ENCODE measurements at places on chromosomes 6 and 20.

DNA sequence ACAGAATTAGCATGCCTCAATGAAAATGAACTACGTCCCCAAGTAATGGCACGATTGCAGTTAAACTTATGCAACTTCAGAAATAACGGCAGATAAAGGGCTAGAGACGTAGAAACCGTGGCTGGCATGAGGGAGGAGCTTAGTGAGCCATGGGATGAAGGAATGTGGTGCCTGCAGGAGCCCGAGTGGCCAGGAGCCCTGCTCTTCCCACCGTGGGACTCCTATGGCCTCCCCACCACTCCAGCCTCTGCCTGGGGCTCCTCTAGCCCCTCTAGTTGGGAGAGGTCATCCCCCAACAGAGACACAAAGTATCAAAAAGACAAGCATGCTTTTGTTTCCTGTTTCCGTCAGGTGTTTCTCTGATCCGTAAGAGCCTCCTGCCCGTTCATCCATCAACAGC is 75.1 kb upstream of the BHLHE23 start:
- no peak for DNase-seq

- no peak for DNase-seq
These were observed 238.3 kb downstream of the EPM2A start for GRCh38 chr6:145497006-145497405.

GRCh38 chr6:94894300-94894699 is 683.0 kb upstream of the MANEA start:
- no peak for DNase-seq

GRCh38 chr20:878511-879307 is 37.4 kb downstream of the ANGPT4 start:
- no peak for DNase-seq

GRCh38 chr6:144075875-144076274 is 19.5 kb downstream of the SF3B5 start:
- no peak for DNase-seq

DNA sequence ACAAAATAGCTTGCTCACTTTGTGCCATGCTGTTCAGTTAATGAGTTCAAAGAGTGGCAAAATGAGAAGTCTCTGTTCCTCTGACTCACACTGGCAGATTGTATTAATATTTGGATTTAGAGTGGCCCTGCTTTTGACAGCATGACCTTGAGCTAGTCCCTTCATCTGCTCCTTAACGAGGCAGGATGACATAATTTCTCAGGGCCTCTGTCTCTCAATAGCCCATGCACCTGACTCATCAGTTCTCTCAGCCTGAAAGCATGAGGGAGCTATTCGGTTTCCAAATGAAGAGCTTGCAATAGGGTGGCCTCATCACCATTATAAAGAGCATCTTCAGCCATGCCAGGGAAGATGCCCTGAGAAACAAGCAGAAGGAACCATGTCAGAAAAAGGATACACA is 38.2 kb downstream of the CAP2 start:
- no peak for DNase-seq

- DNase-seq: no peak
These were observed 20.9 kb upstream of the SPO11 start for GRCh38 chr20:57308451-57309271.

DNA sequence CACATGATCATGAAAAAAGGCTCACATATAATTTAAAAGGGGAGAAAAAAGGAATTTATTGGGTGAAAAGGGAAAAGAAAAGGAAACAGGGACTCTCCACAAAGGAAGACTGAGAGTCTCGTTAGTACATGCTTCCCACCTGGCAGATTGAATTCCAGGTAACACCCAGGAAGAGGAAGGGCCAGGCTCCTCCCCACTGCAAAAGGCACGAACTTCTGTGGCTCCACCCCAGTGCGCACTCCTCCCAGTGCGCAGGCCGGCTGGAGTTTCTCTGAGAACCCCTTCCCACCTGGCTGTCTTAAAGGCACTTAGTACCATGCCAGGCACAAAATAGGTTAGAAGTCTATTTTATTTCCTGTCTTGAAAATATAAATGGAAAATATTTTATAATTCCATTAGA is 129.8 kb downstream of the COL12A1 start:
- DNase-seq: no peak

DNA sequence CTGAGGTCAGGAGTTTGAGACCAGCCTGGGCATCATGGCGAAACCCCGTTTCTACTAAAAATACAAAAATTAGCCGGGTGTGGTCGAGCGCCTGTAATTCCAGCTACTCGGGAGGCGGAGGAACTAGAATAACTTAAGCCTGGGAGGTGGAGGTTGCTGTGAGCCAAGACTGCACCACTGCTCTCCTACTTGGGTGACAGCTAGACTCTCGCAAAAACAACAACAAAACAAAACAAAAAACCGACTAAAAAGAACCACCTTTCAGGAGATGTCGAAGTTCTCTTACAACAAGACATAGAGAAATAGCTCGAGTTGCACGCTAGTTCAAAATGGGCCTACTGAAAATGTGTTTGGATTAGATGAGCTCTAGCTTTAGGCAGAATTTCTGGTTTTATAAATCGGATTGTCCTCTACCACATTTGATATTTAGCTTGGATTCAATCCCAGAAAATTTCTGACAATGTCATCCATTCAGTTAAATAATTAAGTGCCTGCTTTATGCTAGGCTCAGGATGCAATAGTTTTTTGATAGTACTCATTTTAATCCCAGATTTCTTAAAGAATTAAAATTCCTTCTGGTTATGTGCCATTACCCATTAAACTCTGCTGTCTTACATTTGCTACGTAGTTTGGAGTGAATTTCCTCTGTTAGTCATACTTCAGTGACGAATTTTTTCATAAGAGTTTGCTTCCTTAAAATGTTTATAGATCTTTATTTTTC is 137.5 kb upstream of the SHLD1 start:
- no peak for DNase-seq

DNA sequence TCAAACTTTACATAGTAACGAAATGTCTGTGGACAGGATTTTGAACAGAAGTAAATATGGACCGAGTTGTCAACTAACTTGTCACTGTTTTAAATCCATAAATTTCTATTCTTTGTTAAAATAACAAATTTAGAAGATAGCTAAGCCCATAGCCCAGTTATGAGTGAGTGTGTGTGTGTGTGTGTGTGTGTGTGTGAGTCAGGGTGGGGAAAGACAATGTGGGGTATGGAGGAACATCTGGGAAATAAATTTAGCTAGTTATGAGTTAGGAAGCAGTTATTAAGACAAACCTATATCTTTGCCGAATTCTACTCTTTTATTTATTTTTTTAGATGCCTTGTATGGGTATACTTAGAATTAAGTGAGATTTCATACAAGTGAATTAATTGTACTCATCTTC is 9.0 kb downstream of the TPBG start:
- DNase-seq: no peak

DNA sequence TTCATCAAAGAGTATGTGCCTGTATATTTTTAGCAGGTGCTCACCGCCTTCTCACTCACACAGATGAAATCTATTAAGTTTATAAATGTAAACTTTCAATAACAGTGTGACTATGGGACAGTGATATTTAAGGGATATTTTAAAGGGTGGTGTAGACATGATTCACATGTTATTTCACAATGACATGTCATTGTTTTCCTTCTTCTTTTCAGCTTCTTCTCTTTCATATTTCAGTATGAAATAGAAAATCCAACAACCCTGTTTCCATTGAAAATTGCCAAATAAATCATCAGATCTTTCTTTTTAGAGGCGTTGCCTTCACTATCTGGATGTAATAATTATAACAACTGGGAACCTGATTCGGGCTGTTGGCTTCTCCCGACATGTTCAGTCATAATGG is 54.8 kb downstream of the PFDN4 start:
- DNase-seq: no peak

GRCh38 chr6:125701354-125701668 is 48.1 kb upstream of the HEY2 start:
- no peak for DNase-seq

DNA sequence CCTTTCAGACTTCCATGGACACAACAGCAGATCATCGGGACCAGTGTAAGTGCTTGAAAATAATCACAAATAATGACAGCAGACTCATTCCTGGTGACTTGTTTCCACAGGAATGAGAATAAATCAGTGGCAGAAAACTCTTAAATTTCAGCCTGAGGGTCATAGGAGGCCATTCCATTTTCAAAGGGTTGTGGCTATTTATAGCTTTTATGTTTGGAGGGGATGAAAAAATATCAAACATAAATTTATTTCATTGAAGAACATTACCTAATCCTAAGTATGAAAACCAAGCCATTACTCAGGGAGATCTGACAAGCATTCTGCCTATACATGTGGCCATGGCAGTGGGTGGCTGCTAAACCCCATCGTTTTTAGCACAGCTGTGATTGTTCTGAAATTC is 173.6 kb upstream of the CNR1 start:
- DNase-seq: no peak

DNA sequence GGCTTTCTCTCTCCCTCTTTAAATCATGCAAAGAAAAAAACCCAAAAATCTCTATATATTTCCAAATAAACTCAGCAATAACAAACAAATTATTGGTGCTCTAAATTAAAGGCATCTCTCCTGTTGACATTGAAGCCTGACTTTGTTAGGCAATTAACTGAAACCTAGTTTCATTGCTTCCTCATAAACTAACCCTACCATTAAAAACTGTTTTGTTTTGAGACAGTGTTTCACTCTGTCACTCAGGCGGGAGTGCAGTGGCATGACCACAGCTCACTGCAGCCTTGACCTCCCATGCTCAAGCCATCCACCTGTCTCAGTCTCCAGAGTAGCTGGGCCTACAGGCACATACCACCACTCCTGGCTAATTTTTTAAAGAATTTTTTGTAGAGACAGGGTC is 34.9 kb downstream of the PIGU start:
- no peak for DNase-seq

DNA sequence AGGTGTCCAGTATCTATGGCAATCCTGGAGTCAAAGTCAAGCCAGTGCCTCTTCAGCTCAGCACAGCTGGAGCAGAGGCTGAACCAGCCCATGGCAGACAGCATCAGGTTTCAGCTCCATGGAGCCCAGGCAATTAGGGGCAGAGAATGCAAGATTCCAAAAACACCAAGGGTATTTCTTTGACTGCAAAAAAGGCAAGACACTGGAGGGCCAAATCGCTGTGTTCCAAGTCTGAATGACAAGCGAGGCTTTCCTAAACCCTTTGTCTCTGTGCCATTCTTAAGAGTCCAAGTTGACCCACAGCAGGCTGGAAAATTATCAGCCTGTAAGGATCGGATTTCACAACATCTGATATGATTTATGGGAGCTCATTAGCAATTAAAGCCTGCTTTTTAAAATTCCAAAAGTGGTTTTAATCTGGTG is 49.7 kb upstream of the TGM3 start:
- DNase-seq: peak; percentile 37

GRCh38 chr6:66865771-66866170 is 1158.7 kb upstream of the EYS start:
- DNase-seq: no peak

DNA sequence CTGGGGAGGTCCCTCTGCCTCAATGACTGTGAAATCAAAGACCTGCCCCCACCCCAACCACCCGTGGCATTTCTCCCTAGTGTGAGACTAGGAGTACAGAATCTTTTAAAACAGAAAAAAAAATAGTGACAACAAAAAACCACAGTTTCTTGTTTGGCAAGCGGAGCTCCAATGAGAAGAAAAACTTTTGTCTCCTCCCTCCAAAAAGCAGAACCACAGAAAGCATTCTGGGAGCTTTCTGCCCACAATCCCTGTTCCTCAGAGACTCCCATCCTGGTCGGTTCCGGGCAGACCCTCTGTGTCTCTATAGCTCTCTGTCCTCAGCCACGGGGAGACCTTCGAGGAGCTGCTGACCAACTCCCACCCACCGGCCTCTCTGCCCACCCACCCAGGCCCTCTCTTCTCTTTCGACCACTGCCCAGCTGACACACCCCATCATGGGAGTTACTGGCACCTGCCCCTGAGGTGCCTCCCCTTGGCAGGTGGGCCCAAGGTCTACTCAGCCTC is 4.9 kb downstream of the PREX1 start:
- no peak for DNase-seq

GRCh38 chr20:32010101-32010500 is at the start of gene CCM2L:
Gene CCM2L, plus strand, starts transcription at chr20:32010438. Its CDS starts 17 bp downstream, at chr20:32010455.
- no peak for DNase-seq

DNA sequence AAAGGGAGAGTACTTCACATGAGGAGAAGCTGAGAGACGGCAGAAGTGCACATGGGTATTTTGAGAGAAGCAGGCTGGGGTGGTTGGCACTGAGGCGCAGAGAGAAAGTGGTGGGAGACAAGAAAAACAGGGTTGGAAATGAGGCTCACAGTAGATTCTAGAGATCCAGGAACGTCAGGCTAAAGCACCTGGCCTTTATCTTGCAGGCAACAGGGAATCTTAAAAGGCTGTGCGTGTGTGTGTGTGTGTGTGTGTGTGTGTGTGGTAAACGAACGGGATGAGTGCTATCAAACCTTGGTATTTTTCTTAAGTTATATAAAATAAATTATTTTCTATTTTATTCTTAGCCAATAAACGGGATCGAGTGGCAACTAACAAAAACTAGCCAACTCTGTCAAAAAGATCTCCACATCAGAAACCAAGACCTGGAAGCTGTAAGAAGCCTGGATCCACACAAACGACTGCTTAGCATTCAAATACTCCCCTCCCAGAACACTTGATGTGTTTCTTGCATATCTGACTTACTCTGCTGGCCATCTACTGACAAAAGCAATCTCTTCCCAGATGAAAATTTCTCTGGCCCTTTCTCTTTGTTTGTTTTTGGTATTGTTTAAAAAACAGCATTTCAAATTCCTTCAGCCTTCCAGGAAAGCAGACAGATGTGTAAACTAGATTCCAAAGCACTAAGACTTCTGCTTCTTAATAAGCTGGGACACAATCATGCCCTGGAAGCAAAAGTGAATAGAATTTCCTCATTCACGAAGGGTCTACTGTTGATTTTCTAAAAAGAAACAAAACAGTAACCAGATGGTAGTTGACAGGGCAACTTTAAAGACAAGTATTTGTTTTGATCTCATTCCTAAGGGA is 44.8 kb upstream of the FABP7 start:
- peak; percentile 18 for DNase-seq

DNA sequence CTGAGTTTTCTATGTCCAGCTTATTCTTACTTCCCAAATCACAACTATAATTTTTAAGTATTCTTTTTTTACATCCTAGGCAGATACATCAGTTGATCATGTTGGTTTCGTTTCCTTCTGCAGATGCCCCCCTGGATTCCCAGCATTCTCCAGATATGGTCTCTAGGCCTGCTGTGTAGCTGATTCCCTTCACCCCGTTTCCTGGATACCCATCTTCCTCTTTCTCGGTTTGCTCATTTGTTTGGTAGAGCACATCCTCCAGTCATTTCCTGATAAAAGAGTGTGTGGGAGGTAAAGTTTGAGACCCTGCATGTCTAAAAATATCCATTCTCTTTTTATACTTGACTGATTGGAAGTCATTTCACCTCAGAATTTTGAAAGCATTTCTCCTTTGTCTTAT is 66.4 kb downstream of the ANKS1A start:
- no peak for DNase-seq

All from NCI-H345 (cell line).